ENCODE measurements at places on chromosomes 11 and 22.

- DNase-seq: no peak
Measured at GRCh38 chr22:44425694-44426045, 72.4 kb downstream of the RTL6 start.

GRCh38 chr11:110367571-110367970 is 62.2 kb upstream of the FDX1 start:
- DNase-seq: no peak

- no peak for DNase-seq
Measured at GRCh38 chr11:59668188-59668949, 468 bp downstream of the PATL1 start.

DNA sequence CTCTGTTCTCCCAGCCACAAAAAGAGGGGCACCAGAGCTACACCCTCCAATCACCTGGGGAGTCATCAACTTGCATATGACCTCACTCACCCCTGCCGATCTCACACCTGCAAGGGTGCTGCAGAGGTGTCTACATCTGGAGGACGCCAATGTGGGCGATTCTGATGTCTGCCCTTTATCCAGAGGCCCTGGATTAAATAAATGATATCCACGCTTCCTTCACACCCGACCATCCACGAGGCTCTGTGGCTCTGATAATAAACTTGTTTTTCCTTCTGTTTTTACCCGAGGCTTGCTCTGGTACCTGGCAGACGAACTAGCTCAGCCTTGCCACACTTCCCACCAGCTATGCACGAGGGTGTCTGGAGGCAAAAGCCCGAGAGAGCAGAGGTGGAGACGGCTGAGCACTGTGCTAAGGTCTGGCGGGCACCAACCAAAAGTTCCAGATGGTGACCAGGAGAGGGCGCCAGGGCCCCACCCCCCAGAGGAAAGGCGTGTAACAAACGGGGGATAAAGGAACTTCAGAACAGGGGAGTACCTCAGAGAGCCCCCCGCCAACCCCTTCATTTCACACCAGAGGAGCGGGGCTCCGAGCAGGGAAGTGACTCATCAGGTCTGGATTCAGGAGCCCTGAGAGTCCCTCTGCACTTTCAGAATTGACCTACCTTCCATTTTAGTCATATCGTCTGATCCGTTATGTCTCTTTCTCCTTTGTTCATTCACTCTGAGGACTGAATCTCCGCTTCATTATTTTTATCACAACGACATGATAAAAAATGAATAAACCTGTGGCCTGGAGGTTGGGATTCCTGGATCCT is 13.5 kb downstream of the SCN3B start:
- no peak for DNase-seq

DNA sequence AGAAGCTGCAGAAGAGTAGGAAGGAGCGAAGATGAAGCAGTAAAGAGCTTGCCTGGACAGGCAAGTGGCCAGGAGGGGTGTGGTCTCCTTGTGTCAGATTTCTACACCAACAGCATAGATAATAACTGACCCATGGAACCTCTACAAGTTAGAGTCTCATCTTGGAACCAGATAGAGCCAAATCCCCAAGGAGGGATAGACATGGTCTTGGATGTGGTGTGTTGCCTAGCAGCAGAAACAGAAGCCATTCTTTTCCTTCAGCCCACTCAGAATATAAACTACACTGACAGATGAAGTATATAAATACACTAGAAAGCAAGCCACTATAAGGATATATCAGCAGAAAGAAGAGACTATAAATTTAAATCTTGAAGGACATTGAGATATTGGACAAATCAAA is 4.3 kb upstream of the CARD16 start:
- no peak for DNase-seq

DNA sequence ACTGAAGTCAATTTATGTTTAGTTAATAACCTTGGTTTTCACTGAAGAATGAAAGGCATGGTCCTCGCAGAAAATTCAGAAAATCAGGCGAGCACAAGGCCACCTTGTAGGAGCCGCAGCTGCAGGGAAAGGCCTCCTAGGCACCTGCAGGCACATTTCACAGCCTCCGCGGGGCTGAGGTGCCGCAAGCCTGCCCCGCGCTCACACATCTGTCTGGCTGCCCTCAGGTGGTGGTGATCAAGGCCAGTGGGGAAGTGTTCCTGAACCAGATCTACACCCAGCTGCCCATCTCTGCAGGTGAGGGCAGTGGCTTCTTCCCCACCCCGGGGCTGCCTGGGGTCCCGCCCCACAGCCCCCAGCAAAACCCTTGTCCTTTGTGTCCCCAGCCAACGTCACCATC is 10.5 kb downstream of the MUC5AC start:
- no peak for DNase-seq

DNA sequence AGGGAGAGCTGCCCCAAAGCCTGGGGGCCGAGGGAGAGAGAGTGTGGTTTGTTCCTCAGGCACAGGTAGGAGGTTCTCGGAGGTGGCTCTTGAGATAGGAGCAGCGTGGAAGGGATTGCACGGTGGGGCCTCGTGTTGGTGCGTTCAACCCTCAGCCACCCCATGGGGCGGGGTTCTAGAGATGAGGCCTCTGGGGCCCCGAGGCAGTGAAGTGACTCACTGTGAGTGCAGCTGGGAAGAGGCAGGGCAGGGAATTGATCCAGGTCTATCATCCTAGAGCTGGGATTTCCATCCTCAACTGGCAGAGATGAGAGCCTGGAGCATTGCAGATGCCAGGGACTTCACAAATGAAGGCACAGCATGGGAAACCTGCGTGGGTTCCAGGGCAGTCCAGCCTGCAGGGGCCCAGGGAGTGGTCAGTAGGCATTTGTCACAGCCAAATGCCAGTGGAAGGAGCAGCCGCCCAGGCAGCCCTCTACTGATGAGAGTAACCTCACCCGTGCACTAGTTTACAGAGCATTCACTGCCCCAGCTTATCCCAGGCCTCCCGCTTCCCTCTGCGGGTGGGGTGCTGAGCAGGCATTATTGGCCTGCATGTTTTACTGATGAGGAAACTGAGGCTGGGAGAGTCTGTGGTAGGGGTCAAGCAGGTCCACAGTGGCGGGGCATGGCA is 5.1 kb upstream of the SMARCB1 start:
- DNase-seq: no peak

- peak; percentile 33 for DNase-seq
Measured at GRCh38 chr11:95089620-95090542, at the start of gene ENDOD1. Gene ENDOD1, plus strand, starts transcription at chr11:95089846. Its CDS starts 82 bp downstream, at chr11:95089928.

DNA sequence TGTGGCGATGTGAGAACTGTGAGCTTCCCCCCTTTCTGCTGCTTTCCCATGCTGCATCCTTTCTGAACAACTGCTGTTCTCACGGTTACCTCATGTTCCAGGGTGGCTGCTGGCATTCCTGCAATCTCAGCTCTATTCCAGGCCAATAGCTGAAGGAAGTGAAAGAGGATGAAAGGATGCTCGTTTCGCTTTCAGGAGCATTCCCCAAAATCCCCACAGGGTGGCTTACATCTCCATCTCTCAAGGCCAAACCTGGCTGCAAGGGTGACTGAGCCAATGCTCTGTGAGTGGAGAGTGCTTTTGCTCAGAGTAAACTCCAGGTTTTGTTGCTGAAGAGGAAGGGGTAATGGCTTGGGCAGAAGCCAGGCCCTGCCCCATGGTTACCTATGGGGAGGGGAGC is 848.2 kb downstream of the BRD1 start:
- no peak for DNase-seq

- DNase-seq: no peak
Measured at GRCh38 chr11:107598225-107599139, 7.5 kb downstream of the ELMOD1 start.

DNA sequence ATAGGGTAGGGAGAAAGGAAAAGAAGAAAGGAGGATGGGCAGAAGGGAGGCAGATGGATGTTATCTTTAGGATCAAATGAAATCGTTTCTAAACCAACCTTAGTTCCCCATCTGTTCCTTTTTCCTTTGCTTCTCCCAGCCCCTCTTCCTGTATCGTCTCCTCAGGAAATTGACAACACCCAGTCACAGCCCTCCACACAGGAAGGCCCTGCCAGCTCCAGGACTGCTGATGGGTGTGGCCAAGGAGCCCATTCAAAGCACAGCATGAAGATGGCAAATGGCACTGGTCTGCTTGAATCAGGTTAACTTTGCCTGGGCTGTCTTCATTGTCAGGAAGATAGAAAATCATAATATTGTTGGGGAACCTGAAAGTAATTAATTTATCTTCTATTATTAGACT is 164.8 kb downstream of the C11orf87 start:
- no peak for DNase-seq

- no peak for DNase-seq
Measured at GRCh38 chr11:20762980-20763379, 93.6 kb downstream of the NELL1 start.

- DNase-seq: no peak
Measured at GRCh38 chr11:107397357-107397756, 60.3 kb downstream of the CWF19L2 start.

DNA sequence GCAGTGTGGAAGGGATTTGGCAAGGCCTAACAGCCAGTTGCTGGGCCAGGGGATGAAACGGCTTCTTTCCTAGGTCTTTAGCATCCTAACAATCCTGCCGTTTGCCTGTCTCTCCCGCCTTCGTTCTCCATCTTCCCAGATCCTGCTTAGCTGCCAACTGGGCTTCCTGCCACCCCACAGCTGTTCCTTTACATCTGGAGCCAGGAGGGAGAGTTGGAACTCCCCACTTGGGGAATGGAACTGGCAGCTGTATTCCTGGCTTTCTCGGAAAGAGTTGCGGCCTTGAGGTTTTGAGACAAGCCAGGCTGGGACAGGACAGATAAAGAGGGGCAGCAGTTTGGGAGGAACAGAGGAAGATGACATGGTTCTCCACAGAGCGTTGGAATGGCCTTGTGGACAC is 59.6 kb downstream of the ST3GAL4 start:
- no peak for DNase-seq

GRCh38 chr11:84714316-84714780 is 912.8 kb downstream of the DLG2 start:
- no peak for DNase-seq

GRCh38 chr11:103602840-103603239 is 433.6 kb upstream of the DDI1 start:
- no peak for DNase-seq

GRCh38 chr11:120912504-120912903 is 111.4 kb upstream of the TBCEL start:
- DNase-seq: no peak

DNA sequence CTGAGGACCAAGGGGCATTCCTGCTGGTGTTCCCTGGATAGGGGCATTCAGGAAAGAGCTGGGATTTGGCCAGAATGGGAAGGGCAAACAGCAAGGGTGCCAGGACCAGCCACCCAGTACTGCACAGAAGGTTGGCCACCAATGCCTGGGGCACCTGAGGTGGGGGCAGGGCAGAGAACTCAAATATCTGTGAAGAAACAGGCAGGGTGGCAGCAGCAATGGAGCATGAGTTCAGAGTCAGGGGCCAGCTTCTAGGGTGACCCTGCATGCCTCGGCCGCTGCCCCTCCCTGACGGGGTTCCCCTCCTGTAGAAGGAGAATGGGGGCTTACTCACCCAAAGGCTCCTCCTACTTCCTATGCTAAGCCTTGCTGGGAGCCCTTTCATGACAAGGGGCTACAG is 79.3 kb upstream of the SHANK2 start:
- DNase-seq: no peak

DNA sequence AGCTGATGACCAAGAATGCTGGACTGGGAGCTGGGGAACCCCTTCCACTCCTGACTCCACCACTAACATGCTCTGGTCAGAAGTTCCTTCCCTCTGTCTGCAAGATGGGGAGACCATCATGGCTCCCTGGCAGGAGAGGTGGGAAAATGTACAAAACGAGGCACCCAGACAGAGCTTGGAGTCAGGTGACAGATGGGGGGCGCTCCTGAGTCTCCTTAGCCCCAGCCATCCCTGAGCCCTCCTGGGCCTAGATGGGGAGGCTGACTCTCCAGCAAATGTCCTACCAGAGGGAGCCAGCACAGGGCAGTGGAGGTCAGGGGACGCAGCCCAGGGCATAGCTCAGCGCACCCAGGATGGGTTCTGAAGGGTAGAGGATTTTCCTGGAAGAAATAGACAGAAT is 20.0 kb downstream of the KCNJ4 start:
- no peak for DNase-seq

DNA sequence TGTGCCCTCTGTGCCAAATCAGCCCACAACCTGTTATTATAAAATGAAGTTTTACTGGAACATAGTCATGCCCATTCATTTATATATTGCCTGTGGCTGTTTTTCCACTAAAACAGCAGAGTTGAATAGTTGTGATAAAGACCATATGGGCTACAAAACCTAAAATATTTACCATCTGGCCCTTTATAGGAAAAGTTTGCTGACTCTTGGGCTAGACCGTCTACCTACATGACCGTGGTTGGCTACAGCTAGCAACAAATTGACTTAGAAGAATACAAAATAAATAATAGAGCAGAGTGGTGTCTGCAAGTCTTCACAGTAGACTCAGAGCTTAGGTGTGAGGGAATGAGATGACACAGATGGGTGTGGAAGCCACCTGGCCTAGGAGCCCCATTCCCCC is 11.2 kb upstream of the IL18BP start:
- no peak for DNase-seq

DNA sequence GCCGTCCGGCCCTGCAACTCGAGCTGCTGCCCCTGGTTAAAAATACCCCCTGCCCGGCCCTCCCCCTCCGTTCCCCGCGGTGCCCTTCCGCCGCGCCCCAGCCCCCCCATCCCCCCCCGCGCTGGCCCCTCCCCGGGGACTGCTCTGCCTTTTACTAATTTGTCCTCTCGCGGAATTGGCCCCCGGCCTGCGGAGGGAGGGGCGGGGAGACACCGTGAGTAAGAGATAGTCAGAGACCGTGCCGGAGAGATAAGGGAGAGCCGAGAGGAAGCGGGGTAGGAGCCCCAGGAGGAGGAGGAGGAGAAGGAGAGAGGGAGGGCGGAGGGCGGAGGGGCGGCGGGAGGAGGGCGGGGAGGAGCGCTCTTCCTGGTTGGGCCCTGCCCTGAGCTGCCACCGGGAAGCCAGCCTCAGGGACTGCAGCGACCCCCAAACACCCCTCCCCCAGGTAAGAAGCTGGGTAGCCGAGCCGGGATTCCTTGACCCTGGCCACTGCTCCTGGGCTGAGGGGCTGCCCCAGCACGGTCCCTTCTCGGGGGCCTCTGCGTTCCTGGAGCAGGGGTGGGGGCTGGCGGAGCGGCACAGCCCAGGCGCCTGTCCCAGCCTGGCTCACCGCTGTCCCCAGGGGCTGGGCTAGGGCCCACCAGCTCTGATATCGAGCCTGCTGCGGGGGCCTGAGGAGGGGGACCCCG is at the start of gene CAPN1:
CAPN1 (plus strand) TSS at position 360 of the 689 bp plus-strand sequence. CDS start 774 bp downstream, outside the sequence.
- DNase-seq: no peak

DNA sequence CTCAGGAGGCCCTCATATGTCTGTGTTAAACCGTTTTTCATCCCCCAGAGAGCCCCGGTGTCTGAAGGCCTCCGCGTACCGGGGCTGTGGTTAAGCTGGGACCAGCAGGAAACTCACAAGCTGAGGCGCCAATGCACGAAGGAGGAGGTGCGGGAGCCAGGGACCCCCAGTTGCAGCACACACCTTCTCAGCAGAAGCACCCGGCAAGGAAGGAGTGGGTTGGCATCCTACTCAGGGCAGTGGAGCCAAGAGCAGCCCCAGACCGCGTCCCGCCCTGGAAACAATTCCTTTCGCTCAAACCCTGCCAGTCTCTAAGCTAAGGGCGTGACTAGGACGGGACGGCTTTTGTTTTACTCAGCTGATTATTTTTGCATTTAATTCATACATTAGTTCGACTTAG is 726.9 kb downstream of the BRD1 start:
- DNase-seq: no peak

GRCh38 chr11:12259956-12260355 is 117.4 kb upstream of the PARVA start:
- no peak for DNase-seq

GRCh38 chr11:100925935-100926334 is 203.7 kb downstream of the PGR start:
- DNase-seq: no peak

- no peak for DNase-seq
Measured at GRCh38 chr22:44274918-44275630, 37.7 kb downstream of the SHISAL1 start.
